IMR-90 (cell line): ENCODE measurements at places on chromosomes 16 and 17.
A peak's percentile ranks its signal among the peaks of the same experiment; 100 is the strongest.

- DNase-seq, result no peak
Measured at GRCh38 chr17:51630101-51630671, 369.8 kb downstream of the UTP18 start.

- no peak for DNase-seq
Measured at GRCh38 chr17:41974658-41975057, 8.1 kb downstream of the CNP start.

DNA sequence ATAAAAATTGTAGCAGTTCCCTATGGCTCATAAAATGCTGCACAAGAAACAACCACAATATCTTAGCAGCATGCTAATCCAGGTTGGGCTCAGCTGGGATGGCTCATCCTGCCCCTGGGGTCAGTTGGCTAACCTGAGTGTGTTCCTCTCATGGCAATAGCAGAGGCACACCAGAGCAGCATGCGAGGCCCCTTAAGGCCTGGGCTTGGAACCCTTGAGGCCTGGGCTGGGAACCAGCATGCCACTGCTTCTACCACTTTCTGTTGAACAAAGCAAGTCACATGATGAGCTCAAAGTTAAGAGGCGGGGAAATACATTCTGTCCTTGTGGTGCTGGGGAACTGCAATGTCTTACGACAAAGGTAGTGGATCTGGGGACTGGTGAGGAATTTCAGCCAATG lies 154.4 kb upstream of the FOXF1 start:
- no peak for DNase-seq

DNA sequence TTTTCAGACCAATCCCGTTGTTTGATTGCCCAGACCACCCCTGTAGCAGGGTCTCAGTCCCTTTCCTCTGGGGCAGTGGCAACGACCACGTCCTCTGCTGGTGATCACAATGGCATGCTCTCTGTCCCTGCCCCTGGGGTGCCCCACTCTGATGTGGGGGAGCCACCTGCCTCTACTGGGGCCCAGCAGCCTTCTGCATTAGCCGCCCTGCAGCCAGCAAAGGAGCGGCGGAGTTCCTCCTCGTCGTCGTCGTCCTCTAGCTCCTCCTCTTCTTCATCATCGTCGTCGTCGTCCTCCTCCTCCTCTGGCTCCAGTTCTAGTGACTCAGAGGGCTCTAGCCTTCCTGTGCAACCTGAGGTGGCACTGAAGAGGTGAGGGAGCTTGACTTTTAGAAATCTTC lies 9.2 kb downstream of the ELOB start:
- DNase-seq, result no peak

DNA sequence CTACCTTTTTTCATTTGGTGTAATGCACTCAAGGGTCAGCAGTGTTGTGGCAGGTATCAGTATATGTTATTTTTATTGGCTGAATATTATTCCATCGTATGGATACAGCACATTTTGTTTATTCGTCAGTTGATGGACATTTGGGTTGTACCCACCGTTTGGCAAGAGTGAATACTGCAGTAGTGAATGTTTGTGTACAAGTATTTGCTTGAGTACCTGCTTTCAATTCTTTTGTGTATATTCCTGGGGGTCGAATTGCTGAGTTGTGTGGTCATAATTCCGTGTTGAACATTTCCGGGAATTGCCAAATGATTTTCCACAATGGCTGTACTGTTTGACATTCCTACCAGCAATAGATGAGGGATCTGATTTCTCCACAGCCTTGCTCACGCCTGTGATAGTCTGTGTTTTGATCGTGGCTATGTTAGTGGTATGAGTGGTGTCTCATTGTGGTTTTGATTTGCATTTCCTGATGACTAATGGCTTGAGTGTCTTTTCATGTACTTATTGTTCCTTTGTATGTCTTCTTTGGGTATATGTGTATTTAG lies 108.4 kb downstream of the OR1D5 start:
- peak; percentile 97 for DNase-seq

- DNase-seq, result peak; percentile 36
Measured at GRCh38 chr16:12819126-12820117, 15.7 kb upstream of the CPPED1 start.

DNA sequence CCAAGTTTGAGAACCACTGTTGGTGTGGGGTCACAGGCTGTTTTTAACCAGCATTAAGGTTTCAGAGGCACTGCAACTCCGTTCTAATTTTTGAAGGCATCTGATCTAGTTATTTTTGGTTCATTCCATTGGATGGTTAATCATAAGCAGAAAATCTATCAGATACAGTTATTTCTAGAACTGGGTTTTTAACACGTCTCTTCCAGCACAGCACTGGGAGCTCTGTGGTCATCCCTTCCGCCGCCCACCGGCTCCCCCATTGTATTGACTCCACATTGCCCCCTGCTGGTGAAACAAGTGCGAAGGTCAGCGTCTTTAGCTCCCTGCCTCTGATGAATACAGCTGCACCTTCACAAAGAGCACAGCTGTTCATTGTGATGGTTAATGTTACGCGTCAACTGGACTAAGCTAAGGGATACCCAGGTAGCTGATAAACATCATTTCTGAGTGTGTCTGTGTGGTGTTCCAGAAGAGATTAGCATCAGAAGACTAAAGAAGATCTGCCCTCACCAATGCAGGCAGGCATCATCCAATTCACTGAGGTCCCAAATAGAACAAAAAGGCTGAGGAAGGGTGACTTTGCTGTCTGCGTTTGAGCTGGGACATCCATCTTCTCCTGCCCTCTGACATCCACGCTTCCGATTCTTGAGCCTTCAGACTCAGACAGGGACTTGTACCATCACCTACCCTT lies 8.5 kb downstream of the CCL18 start:
- DNase-seq, result peak; percentile 10

DNA sequence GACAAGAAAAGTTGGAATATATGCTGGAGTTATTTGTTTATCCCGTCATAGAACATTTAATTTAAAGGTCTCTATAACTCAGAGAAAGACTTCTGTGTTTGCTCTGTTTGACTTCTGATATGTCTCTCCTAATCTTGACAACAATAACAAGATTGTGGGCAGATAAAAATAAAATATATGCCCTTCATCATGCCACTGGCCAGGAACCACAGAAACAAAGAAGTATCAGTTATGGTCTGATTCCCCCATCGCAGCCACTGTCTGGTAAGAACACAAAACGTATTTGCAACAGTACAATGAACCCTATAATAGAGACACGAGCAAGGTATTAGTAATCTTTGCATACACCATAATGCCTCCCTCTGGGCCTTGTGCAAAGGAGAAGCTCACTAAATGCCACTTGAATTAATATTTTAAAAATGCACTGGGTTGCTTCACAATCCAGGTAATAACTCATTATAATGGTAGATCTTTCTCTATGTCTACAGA lies 1498.3 kb downstream of the CDH11 start:
- no peak for DNase-seq

GRCh38 chr16:1044460-1045309 lies 27.9 kb upstream of the SSTR5 start:
- no peak for DNase-seq

GRCh38 chr16:71311553-71312158 lies 22.5 kb upstream of the CMTR2 start:
- DNase-seq, result peak; percentile 5

DNA sequence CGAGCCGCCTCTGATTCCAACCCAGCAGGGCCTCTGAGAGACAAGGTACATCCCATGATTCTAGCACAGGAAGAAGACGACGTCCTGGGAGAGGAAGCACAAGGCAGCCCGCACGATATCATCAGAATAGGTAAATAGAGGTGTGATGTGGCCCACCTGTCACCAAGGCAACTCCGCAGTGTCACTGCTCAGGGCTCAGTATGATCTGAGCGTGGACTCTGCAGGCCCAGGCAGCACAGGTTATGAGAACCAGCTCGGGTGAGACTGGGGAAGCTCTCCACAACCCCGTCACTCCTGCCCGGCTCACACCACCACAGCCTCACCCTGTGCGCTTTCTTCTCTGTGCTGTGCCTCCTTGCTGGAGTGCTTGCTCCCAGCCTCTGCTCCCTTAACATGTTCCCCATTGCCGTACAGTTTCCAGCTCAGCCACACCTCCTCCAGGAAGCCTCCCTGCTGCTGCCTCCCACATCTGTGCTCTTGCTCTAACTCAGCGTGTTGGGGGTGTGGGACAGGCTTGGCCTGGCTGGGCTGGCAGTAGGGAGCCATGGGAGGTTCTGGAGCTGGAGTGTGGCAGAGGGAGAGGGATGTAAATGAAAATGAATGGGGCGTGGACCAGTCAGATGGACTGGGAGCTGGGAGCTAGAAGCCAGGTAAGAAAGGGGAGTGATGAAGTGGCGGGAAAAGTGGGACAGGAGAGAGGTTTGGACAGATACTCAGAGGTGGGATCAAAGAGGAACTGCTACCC lies 7.7 kb downstream of the METTL22 start:
- no peak for DNase-seq

DNA sequence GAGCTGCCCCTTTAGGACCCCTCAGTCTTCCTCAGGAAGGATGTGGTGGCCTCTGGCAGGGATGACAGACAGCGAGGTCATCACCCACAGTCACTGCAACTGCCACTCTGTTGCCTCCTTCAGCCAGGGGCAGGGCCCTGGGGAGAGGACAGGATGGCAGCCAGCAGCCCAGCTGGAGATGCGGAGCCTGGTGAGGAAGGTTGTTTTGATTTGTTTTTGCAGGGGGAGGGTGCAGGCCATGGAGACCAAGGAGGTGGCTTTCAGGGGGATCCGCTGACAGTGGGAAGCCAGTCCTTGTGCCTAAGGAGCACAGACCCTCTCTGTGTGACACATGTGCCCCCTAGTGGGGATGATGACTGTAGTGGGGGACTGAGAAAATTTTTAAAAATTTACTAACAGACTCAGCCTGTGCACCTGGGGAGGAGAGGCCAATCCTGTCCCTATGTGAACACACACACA lies 7.4 kb downstream of the PRCD start:
- DNase-seq, result peak; percentile 85

GRCh38 chr17:54795046-54795445 lies 105.6 kb upstream of the TOM1L1 start:
- DNase-seq, result no peak

DNA sequence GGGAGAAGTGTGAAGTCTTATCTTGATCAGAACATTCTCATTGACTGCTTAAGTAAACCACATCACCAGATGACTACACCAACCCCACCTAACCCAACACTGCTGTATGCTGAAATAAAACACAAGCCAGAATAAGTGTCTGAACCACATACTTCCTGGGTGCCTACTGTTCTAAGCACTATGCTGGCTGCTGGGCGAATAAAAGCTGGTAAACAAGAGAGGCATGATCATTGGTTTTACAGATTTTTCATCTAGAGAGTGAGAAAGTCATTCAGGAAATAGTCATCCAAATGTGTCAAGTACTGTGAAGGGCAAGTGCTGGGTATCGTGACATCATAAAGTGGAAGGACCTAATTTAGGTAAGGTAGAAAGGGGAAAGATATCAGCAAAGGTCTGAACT lies 199.0 kb upstream of the SOX9 start:
- DNase-seq, result no peak

GRCh38 chr17:62587554-62587953 lies 39.9 kb upstream of the MRC2 start:
- DNase-seq, result no peak

DNA sequence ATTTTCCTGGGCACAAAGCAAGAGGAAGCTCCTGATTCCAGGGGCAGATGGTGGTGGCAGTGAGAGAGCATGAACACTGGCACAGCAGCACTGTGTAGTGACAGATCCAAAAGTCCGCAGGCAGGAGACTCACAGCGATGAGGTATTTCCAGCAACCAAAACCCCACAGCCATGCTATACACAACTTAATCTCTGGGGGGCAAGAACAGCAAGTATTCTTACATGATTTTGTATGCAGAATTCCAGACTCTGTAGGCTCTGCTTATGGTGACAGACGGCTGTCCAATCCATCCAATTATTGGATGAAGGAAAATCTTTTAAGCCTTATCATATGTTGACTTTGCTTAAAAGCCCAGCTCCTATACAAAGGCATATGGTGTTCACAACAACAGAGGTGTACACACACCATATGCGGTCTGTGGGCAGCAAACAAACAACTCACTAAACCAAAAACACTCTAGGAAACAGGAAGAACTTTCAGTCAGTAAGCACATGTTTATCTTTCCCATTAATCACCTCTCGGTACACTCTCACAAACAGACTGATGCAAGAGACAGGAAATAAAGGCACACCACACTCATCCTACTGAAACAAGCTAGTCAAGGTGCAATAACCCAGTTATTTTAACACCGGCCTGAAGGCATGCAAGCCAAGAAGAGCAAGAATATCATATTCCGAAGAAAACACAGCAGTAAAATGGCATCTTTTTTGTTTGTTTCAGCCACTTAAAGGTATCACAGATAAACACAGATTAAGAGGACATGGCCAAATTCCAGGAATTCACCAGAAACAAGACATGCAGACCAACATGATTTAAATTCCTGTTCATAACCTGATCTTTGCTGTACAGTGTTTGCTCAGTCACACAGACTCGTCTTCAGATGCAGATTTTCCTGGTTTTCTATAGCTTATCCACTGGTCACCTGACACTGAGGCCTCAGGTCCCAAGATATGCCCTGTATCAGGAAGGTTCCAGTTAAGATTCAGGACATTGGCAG lies 47.8 kb downstream of the ERN1 start:
- peak; percentile 82 for DNase-seq

- peak; percentile 95 for DNase-seq
Measured at GRCh38 chr16:83994087-83994486, 26.0 kb downstream of the NECAB2 start.

DNA sequence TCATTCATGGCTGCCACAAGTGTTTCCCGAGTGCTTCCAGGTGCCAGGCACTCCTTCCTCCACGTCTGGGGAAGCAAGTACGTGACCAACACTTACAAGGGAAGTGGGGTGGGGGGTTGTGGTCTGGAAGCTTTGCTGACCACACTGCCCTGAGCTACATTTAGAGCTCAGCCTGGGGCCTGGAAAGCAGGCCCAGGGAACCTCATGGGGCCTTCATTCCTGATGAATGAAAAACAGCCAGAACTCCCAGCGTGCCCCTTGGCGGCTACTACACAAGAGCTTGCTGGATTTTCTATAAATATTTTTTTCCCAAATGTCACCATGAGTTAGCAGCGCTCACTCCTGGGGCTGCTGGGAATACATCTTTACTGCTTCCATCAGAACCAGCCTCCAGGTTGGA lies 73.3 kb downstream of the ABCC12 start:
- peak; percentile 32 for DNase-seq

- DNase-seq, result no peak
Measured at GRCh38 chr17:2266045-2266864, 37.3 kb downstream of the SMG6 start.

GRCh38 chr17:15480204-15480603 lies 12.8 kb upstream of the CDRT4 start:
- DNase-seq, result no peak

- DNase-seq, result no peak
Measured at GRCh38 chr16:3143598-3144320, 8.9 kb downstream of the ZNF213 start.

DNA sequence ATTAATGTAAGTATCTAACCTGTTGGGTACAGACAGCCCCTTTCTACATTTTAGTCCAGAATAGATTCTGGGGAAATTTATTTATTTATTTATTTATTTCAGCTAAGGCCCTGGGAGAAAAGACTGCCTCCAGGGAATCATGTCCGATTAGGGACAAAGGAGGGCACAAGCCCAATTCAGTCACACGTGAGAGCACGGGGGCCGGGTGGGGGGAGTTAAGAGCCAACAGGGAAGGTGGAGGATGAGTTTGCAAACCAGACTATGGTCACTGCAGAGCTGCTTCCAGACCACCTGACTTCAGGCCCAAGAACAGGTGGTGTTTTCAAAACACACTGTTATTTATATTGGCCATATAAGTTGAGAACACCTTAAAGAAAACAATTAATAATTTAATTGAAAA lies 1.6 kb upstream of the ZFHX3 start:
- no peak for DNase-seq

- DNase-seq, result peak; percentile 43
Measured at GRCh38 chr17:71460943-71461342, 659.9 kb upstream of the SOX9 start.

- no peak for DNase-seq
Measured at GRCh38 chr16:75957870-75958269, 231.6 kb upstream of the CPHXL start.
